ENCODE measurements at places on chromosomes 5 and 9. TPM values are rescaled to one million over a fixed set of nuclear protein-coding genes. Genes with fewer than 3 reads are reported as not detected.

The ANKDD1B gene
- not detected for total RNA-seq

The RAD1 gene
- total RNA-seq: 36.6 TPM

The CDK9 gene
- total RNA-seq: 63.2 TPM

The RANBP3L gene
- 0.13 TPM for total RNA-seq

The PCDHB16 gene
- 0.13 TPM for total RNA-seq

The ADRB2 gene
- 0.65 TPM for total RNA-seq

The BAAT gene
- 0.13 TPM for total RNA-seq

The NPDC1 gene
- 25.2 TPM for total RNA-seq

The INSL6 gene
- not detected for total RNA-seq

The IL5 gene
- not detected for total RNA-seq

The WNT8A gene
- not detected for total RNA-seq

The SCGB3A2 gene
- total RNA-seq: not detected

The TSSK1B gene
- 0.26 TPM for total RNA-seq

The SPAAR gene
- 0.39 TPM for total RNA-seq

The RHOBTB3 gene
- 117 TPM for total RNA-seq

The TNFSF15 gene
- 0.08 TPM for total RNA-seq

The LYRM7 gene
- 65.3 TPM for total RNA-seq

The GRIA1 gene
- total RNA-seq: 0.65 TPM

The SLC36A3 gene
- not detected for total RNA-seq

The VCP gene
- total RNA-seq: 313 TPM

The ACER2 gene
- total RNA-seq: 1.3 TPM

The TMOD1 gene
- total RNA-seq: 1.5 TPM

The SGCD gene
- 7.0 TPM for total RNA-seq

The SPINK5 gene
- not detected for total RNA-seq

The C9 gene
- total RNA-seq: not detected

The CSF1R gene
- total RNA-seq: not detected

The TENT4A gene
- total RNA-seq: 11.1 TPM

Measured in epithelial cell of alveolus of lung (primary cell).